ENCODE measurements at places on chromosomes 11 and 22. TPM values are rescaled to one million over a fixed set of nuclear protein-coding genes. Genes with fewer than 3 reads are reported as not detected.

The OSBP2 gene
- 15.0 TPM for total RNA-seq

The TSPAN32 gene
- total RNA-seq = 0.25 TPM

The MRPL11 gene
- 12.3 TPM for total RNA-seq

The GGT1 gene
- total RNA-seq = 2.7 TPM

The FREY1 gene
- 0.25 TPM for total RNA-seq

The C11orf42 gene
- total RNA-seq = not detected

The OR2AG2 gene
- total RNA-seq = 0.25 TPM

The TBX10 gene
- total RNA-seq = not detected

The MMP12 gene
- not detected for total RNA-seq

The TEX12 gene
- total RNA-seq = 0.49 TPM

The UPB1 gene
- total RNA-seq = 0.25 TPM

The SMDT1 gene
- total RNA-seq = 15.2 TPM

The APOA4 gene
- not detected for total RNA-seq

The LIN7C gene
- total RNA-seq = 198 TPM

The SCGB1D2 gene
- not detected for total RNA-seq

The RASGRP2 gene
- total RNA-seq = 22.9 TPM

The DEPDC5 gene
- total RNA-seq = 11.1 TPM

The IZUMO1R gene
- total RNA-seq = not detected

The OR5AK2 gene
- not detected for total RNA-seq

The HIRA gene
- total RNA-seq = 21.4 TPM

The APOL4 gene
- total RNA-seq = 9.3 TPM

The FJX1 gene
- 30.2 TPM for total RNA-seq

The APOA5 gene
- total RNA-seq = not detected

The NXPE2 gene
- total RNA-seq = 0.49 TPM

The GRIK4 gene
- total RNA-seq = 4.4 TPM

The C1QTNF4 gene
- 16.7 TPM for total RNA-seq

The TXN2 gene
- 15.5 TPM for total RNA-seq
